ENCODE measurements at places on chromosomes 1 and 21.

- no peak for DNase-seq
Measured at GRCh38 chr21:40852563-40852962, 5.6 kb upstream of the DSCAM start.

DNA sequence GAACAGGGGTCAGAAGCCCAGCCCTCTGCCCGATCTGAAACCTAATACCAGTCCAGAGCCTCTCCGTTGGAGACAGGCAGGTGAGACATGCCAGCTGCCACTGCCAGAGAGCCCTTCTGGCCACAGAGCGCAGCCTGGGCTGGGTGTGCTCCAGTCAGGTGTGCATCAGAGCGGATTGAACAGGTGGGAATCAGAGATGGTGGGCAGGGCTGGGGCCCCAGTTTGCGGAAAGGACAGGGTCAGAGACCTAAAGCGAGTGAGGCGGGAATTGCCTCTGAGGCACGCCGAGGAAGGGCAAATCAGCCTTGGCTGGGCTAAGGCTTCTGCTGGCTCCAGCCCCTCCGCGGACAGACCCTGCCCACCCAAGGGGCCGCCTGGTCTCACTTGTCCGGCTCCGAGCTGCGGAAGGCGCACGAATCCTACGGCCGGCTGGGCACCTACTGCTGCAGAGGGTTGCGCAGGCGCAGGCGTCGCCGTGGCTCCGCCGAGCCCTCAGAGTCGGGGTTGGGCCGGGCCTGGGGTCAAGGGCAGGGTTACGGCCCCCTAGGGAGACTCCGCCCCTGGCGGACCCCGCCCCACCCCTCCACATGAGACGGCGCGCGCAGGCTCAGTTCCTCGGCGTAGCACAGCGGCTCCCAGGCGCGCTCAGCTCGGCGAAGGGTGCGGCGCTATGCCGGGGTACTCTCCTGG, 10.3 kb downstream of the CPLANE2 start:
- no peak for DNase-seq

- DNase-seq = no peak
Measured at GRCh38 chr21:25062061-25062460, 545.2 kb downstream of the MRPL39 start.

DNA sequence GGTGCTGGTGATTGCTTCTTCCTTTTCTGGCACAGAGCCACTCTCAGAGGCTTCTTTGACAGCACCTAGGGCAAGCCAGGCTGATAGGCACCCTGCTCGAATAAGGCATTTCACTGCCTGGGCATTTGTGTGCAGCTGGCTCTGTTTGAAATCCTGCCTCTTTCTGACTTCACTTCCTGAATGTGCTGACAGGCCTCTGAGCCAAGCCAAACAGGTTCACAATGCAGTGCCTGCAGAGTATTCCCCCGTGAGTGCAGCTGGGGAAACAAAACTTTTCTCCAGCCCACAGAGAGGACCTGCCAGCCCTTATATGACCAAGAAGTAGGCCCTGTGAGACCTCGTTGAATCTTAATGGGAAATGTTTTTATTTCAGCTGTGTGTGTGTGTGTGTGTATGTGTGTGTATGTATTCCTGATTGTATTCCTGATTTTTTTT, 10.4 kb downstream of the JUN start:
- peak; percentile 72 for DNase-seq

DNA sequence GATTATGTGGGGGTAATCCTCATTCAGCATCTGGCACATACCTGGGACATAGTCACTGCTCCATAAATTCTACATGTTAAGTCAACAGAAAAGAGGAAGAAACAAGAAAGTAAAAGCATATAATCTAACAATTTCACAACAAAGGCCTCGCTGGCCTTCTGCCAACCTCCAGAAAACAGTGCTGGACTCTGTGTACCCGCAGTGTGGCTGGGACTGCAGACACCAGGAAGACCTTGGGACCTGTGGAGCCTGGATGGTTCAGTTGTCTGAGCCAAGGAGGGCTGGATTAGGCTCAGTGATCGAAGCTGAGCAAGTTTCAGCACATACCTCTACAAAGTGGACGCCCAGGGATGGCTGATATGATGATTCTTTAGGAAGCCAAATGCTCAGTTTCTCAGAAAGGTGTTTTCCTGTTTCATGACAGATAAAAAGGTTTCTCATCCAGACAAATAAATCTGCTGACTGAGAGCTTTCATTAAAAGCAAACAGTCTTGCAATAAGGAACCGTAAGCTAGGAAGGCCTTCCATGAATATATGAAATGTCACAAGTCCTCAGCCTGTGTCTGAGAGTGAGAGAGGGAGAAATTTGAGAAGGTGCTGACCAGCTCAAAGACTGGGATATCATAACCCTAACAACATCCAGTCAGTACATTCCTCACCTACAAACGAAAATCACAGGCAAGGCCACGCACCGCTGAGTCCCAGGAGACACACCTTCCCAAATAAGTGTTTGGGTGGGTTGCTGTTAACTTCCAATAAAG, 48.4 kb downstream of the CAPZB start:
- DNase-seq = peak; percentile 68
